ENCODE measurements at places on chromosomes 7 and 10.

DNA sequence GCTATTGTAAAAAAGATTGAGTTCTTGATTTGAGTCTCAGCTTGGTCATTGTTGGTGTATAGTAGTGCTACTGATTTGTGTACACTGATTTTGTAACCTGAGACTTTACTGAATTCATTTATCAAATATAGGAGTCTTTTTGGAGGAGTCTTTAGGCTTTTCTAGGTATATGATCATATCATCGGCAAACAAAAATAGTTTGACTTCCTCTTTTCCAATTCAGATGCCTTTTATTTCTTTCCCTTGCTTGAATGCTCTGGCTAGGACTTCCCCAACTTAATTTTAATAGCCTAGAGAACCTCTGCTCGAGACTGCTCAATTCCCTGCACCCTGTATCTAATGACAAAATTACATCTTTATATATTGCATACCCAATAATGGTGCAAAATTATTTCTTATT lies 154.4 kb downstream of the CCDC7 start:
- no peak for DNase-seq

DNA sequence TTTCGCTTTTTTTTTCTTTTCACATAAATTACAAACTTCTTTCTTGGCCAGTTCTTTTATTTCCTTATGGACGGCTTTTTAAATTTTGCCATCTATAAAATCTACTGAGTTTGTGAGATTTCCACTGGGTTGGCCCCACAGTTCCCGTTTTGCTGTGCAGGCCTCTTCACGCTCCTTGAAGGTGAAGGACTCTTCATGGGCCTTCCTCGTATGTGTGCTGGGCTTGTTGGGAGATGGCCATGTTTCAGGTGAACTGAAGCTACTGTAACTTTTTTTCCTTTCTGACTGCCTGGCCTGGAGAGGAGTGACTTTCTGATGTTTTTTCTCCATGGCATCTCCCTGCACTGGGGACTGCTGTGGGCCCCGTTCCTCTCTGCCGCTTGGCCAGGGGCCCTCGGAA lies 262.4 kb downstream of the COBL start:
- no peak for DNase-seq

DNA sequence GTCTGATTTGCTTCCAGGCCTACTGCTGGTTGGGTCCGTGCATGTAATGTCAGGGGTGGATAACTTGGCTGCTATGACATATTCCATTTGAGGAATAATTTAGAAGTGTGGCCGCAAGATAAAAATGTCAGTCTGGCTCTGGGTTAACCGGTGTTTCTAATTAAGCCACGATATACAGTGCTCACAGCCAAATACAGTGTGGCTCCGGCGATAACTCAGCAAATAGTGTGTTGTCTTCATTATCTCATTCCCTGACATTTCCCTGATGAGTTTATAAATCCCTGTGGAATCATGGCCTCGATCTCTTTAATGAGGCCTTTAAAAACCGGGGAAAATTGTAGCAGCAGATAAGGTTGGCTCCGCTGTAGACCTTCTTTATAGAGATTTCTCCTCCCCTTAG lies 1125.0 kb downstream of the TYW1 start:
- no peak for DNase-seq

DNA sequence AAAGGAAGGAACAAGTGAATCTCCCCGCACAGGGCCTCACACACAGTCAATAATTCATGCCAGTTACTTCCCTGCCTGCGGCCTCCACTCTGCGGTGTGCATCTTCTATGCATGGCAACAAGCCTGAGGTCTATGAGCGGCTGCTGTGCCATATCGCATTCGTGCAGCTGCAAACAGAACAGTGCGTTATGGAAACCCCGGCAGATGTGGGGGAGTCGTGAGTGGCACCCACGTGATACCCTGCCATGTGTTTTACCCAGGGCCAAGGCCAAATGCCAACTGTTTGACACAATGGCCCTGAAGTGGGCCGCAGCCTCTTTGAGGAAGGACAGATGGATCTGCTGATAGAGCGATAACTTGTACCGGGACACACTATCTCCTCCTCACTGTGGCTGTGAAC lies 13.4 kb downstream of the TNS3 start:
- DNase-seq = no peak

DNA sequence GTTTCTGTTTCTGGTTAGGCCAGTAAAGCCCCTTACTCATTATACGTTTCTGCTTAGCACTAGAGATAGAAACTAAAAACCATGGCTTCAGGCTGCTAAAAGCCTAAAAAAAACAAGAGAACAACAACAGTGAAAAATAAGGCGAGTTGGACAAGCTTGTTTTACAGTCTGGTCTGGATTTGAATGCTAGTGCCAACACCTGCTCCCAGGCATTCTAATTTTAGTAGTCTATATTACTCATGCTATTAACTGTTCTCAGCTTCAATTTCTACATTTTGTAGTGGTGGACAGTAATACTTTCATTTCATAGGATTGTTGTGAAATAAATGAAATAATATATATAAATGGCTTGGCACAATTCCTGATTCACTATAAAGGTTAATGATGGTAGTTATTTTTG lies 108.5 kb downstream of the HBP1 start:
- DNase-seq = peak; percentile 18

- peak; percentile 85 for DNase-seq
Measured at GRCh38 chr7:867406-868188, 8.8 kb upstream of the GET4 start.

GRCh38 chr10:104334965-104335650 lies 3.2 kb downstream of the ITPRIP start:
- DNase-seq = no peak

- DNase-seq = peak; percentile 51
Measured at GRCh38 chr7:32069116-32069650, 1.0 kb downstream of the PDE1C start.

DNA sequence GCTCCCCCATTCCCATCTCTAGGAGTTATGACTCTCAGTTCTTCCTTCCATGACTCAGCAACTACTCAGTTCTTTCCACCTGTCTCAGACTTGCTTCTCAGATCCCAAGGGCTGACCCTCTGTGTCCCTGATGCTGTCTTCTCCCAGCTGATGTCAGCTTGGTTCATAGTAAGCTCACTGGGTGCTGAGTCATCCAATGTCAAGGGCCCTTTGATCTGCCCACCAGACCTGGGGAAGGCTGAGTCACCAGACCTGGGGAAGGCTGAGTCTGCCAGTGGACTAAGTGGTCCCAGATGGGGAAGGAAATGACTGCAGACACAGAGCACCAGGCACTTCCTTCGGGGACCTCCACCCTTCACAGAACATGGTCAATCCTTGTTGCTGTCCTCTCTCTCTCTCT lies 76.1 kb upstream of the ZEB1 start:
- peak; percentile 91 for DNase-seq
